ENCODE measurements at places on chromosomes 3 and 15.

DNA sequence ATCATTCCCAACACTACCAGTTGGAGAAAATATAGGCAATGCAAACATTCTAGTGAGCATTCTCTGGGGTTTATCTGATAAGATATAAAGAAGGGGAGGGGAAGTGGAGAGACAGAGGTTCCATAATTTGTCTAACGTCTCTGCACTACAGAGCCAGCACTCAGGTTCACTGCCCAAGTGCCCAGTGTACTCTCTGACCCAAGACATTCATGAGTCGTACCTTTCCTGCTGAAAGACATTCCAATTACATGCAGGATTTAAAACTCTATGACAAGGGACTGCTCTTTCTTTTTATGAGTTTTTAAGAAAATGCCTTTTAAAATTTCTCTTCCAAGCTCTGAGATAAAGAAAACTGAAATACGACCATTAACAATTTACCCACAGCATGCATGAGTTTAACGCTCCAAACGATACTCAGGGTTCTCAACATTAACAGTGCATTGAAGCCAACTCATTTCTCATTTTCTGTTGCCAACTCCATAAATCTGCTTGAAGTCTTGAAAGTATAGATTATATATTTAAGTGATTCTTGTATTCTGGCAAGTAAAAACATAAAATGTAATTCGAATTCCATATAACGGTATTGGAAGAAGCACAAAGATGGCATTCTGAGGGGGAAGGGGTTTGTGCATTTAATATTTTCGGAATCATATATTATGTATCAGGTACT lies 193.4 kb downstream of the SUCLG2 start:
- no peak for DNase-seq

- DNase-seq, result no peak
These were observed 178.9 kb downstream of the IL5RA start for GRCh38 chr3:2931265-2931664.

DNA sequence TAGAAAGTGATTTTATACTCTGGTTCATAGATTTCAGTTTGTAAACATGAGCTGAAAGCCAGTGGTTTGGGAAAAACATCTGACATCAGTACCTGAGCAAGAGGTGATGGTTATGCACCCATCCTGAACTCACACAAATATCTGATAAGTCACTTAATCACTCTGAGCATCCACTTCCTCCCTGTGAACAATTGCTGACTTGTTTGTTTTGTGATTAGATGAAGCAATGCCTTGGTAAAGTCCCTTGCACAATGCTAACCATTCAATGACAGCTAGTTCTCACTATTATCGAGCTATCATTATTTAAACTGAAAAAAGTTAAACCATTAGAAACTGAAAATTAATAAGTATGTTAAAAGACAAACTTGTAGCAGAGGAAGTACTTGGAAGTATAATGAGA lies 303.0 kb downstream of the PLOD2 start:
- DNase-seq, result no peak

DNA sequence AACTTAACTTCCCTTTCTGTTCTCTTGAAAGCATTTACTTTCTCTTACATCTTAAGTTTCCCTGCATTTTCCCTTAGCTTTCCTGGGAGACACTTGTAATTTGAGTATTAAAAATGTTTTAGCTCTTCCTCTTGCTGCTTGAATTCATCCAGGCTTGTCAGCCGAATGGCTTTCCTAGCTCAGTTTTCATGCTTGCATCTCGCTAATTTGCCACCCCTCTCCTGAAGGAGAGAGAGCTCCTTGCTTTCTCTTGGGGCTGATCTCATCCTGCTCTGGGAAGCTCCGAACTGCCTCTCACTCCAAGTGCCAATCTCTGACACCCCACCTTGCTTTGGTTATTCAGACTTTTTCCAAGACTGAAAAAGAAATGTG lies 374.6 kb upstream of the TBL1XR1 start:
- DNase-seq, result no peak

DNA sequence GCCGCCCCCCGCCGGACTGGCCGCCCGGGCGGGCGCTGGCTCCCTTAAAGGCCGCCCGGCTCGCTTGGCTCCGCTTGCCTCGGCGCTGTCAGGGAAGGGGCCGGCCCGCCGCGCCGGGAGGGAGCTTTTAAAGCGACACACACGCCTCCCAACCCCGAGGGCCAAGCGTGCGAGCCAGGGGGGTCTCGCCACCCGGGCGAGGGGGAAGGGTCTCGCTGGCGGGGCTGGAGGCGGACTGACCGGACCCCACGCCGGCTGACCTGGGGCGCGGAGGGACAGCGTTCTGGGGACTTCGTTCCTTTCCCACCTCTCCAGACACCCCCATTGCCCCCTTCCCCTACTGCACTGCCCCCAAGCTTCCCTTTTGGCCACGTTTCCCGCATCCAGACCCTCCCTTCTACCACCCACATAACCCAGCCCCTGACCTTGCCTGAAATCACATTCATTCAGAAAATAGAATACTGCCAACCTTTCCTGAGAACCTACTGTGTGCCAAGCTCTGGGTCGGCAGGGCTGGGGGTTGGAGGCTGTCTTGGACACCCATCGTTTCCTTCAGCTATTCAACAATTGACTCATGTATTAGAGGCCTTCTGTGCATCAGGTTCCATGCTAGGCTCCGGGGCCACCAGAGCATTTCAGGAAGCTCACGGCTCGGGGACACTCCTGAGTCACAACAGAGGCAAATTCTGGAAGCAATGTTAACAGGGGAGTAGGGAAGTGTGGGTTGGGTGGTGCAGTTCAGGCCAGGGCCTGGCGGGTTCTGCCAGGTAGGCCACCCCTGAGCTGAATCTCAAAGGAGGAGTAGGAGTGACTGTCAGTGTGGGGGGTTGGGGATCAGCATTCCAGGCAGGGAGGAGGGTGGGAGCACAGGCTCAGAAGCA lies at the start of gene INSYN1:
Gene INSYN1, minus strand, starts transcription at position 102 of the 881 bp plus-strand sequence. CDS start 2,221 bp downstream, outside the sequence.
- no peak for DNase-seq

GRCh38 chr3:58258392-58259055 lies 20.9 kb downstream of the ABHD6 start:
- no peak for DNase-seq

GRCh38 chr3:170363471-170363994 lies 6.0 kb downstream of the SKIL start:
- DNase-seq, result no peak
